ENCODE measurements at places on chromosomes 6 and 20.

DNA sequence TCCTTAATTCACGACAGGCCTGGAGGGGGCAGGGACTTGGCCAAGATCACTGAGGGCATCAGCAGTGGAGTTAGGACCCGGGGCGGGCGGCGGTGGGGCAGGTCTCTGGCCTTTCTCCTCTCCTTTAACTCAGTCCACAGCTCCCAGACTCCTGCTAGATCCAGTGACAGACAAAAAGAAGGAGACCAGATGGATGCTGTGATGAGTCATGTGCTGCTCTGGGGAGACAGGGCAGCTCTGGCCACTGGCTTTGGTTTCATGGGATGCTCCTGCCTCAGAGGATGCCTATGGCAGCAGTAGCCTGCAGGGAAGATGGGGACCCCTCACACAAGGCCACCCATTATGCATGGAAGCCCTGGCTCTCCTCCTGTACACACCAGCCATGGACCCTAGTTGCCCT lies 20.5 kb downstream of the EPB41L1 start:
- no peak for DNase-seq

DNA sequence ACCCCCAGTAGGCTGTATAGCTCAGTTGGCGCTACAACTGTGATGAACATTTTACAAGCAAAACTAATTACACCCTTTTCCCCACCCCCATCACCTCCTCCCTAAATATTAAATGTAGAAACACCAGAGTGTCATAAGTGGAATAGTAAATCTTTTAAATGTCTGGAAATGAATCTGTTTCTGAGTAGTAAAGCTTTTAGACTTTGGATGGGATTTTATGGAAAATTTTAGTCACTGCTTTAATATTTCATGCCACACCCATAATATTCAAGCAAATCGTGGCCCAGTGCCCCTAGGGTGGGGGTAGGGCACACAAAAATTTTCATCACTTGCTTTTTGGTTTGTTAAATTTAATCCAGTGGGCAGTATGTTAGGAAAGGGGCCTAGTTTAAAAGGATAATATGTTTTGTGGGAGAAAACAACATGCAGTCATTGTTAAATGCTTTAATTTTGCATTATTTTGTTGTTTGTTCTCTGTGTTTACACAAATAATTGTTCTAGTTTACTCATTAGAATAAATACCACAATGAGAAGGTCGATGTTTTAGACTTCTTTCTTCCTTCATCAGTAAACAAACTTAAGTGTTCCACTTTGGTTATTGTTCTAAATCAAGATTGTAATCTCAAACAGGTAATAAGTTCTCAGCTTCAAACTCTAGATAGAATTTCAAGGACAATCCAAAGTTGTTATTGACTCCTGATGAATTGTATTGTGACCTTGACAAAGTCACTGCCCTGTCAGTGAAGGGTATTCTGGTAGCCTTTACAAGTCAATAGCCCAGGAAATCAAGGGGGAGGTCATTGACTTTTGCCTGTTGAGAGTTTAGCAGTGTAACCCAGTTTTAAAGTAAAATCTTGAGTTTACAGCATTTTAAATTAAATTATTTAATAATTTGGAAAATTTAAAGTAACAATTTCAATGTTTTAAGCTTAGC lies 79.2 kb downstream of the CBFA2T2 start:
- DNase-seq, result no peak

DNA sequence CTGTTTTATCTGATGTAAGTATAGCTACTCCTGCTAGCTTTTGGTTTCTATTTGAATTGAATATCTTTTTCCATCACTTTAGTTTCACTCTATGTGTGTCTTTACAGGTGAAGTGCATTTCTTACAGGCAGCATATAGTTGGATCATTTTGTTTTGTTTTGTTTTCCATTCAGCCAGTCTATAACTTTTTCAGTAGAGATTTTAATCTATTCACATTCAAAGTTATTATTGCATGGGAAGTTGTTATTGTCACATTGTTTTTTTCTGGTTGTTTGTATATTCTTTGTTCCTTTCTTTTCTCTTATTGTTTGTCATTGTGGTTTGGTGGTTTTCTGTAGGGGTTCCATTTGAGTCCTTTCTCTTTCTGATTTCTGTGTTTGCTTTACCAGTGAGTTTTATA lies 151.2 kb downstream of the PDE10A start:
- DNase-seq, result no peak

- no peak for DNase-seq
Observed at GRCh38 chr6:169960886-169961611, 209.6 kb downstream of the ERMARD start.

- DNase-seq, result no peak
Observed at GRCh38 chr6:144217797-144218196, 67.3 kb upstream of the UTRN start.

GRCh38 chr6:112300896-112301295 lies 46.2 kb upstream of the RFPL4B start:
- no peak for DNase-seq

GRCh38 chr6:84457276-84457675 lies 229.8 kb upstream of the CEP162 start:
- no peak for DNase-seq

DNA sequence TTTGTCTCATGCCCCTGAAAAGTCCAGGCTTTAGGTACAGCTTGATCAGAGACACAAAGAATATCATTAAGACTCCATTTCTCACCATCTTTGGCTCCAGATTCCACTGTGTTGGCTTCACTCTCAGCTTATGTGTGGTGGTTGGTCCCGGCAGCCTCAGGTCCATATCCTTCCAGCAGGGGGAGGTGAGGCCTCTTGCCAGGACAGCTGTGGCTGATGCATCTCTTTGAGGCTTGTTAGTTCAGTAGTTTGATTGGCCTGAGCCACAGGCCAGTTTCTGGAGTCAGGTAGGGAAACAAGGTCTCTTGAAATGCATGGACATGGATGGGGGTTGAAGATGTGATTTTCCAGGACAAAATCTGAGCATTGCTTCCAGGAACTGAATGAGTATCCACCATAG lies 62.4 kb downstream of the JAG1 start:
- no peak for DNase-seq

- no peak for DNase-seq
Observed at GRCh38 chr20:2919518-2920245, 46.4 kb downstream of the PTPRA start.

DNA sequence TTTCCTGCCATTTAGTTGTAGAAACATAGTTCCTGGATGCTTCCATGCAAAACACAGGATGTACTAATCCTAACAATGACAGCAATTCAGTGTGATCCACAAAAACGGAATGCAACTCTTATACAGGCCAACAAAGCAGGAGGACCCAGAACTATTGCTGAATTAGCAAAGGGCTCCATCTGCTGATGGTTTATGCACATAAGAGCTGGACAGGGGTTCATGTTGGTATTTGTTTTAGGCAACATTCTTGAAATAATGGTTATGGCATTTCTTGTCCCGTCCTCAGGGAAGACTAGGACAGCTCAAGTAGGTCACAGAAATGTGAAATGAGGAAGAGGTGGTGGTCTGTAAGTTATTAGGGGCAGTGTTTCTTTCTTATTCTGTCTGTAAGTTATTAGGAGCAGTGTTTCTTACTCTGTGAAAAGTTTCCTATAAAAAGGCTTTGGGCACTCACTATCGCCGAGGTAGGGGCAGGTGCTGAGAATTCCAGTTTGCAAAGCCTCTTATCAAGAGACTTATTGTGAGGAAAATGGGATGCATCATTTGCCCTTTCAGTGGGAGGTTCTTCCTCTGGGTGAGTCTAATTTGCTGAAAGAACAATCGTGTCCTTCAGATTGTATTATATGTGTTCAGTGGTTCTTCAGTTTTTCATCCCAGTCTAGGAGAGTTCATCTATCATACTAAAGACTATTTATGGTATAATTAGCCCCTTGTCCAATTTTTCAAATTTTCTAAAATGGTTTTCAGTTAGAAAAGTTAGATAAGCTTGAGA lies 171.1 kb downstream of the MCHR2 start:
- peak; percentile 14 for DNase-seq

GRCh38 chr6:4066029-4066755 lies 12.7 kb downstream of the FAM217A start:
- DNase-seq, result no peak

DNA sequence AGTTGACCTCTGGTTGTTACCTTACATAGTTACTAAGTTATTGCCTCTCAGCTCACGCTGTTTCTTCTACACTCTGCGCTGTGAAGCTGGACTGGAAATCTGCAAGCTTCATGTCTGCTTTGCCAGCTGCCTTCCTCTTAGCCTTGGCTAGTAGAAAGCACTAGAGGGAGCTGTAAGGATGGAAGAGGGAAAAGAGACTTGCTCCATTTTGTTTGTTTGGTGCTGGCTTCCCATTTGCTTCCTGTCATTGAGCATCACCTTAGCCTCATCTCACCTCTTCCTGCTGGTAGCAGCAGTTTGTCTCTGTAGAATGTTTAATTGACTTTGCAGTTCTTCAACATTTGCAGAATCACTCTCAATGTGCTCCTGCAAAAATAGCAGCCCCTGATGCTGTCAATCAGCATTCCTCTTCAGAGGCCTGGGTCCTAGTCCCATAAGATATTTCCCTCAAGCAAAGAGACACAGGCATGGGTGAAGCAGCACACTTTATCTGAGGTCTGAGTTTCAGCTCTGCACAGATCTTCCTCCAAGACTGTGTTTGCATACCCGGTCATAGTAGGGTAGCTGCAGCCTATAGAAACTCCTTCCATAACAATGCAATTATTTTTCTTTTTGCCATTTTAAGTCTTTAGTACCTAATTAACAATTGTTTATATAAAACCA lies 302.2 kb upstream of the EPHA7 start:
- no peak for DNase-seq

DNA sequence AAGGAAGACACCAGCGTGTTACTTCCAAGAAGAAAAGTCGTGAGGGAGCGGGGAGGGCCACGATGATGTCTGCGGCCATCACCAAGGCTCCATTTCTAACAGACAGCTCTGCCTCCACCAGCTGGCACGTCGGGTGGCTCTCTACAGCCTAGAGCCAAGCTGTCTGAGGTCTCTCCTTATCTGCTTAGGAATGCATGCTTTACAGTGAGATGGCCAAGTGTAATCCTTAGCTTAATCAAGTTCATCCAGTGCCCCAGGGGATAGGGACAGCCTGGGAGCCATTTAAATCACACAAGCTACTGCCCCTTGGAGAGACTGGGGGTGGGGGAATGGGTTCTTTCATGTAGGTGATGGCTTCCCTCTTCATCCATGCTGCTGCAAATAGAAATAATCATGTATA lies 213.8 kb upstream of the CST7 start:
- no peak for DNase-seq

- no peak for DNase-seq
Observed at GRCh38 chr20:432677-433299, 24.7 kb downstream of the RBCK1 start.

- no peak for DNase-seq
Observed at GRCh38 chr6:118197539-118197938, 290.5 kb downstream of the SLC35F1 start.

DNA sequence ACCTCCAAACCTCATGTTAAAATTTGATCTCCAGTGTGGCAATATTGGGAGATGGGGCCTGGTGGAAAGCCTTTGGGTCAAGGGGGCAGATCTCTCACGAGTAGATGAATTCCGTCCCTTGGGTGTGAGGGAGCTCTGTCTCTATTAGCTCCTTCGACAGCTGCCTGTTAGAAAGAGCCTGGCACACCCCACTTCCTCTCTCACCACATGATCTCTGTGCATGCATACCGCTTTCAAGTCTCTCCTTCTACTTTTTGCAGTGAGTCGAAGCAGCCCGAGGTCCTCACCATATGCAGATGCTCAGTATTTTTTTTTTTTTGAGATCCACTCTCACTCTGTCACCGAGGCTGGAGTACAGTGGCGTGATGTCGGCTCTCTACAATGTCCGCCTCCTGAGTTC lies 176.9 kb downstream of the SYNDIG1 start:
- no peak for DNase-seq

DNA sequence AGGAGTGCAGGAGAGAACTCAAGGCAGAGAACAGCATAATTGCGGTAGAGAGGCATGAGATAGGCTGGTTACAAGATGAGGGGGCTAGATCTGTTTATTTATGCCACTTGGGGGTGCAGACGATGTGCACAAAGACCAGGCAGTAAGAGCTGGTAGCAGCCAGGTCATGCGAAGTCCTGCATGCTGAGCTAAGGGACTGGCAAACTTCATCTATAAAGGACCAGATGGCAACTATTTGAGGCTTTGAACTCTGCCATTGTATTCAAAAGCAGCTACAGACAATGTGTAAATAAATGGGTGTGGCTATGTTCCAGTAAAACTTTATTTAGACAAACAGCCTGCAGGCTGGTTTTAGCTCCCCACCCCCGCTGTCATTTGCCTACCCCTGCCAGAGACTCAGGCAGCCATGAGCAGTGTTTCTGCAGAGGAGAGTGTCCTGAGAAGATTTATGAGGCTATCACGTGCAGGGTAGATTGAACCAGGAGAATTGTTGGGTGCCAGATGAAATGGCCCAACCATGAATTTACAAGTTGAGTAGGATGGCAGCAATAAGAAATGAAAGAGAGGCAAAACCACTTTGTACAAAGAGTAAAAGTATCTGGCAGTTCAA lies 253.4 kb upstream of the MOCS1 start:
- no peak for DNase-seq

- DNase-seq, result no peak
Observed at GRCh38 chr6:89172131-89172530, 26.3 kb downstream of the PM20D2 start.
